ENCODE measurements at places on chromosomes 13 and 19.

DNA sequence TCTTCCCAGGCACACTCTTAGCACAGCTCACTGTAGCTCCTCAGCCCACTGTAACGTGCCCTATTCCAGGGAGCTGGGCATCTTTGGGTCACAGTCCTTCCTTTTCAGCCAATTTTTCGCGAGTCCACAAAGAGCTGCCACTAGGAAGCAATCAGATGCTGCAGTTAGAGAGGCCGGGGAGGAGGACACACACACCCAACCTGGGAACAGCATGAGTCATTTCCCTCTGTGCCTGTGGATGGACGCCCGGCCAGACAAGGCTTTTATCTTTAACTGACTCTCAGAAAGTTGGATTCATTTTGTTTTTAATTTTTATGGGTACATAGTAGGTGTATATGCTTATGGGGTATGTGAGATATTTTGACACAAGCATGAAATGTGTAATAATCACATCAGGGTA is 918.6 kb downstream of the UQCRFS1 start:
- DNase-seq = no peak

GRCh38 chr19:49978324-49978723 is 17.4 kb upstream of the SIGLEC11 start:
- no peak for DNase-seq

DNA sequence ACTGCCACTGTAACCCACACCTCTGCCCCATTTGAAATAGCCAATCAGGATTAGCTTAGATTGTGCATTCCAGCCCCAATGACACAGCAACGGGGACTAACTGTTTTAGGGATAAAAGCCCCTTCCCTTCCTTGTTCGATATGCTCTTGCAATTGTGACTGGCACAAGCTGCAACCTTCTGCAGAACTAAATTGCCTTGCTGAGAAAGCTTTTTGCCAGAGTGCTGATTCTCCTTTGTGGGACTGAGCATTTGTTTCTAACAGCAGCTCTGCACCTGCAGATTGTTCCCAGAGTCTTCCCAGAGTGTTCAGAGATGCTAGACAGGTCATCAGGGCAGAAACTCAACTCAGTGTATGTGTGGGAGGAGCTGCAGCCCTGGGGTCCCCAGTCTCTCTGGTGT is 115.8 kb downstream of the ZNF675 start:
- no peak for DNase-seq

- DNase-seq = no peak
Measured at GRCh38 chr13:37816276-37816675, 53.3 kb downstream of the TRPC4 start.

DNA sequence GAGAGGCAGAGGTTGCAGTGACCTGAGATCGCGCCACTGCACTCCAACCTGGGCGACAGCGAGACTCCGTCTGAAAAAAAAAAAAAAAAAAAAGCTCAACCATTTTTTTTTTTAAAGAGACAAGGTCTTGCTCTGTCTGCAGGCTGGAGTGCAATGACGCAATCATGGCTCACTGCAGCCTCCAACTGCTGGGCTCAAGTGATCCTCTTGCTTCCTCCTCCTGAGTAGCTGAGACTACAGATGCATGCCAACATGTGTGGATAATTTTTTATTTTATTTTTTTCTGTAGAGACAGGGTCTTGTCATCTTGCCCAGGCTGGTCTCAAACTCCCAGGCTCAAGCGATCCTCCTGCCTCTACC is 10.3 kb downstream of the EHD2 start:
- DNase-seq = peak; percentile 63

GRCh38 chr13:44763615-44764301 is 187.6 kb upstream of the TSC22D1 start:
- DNase-seq = no peak

GRCh38 chr19:30679789-30680188 is 307.6 kb downstream of the ZNF536 start:
- DNase-seq = no peak

DNA sequence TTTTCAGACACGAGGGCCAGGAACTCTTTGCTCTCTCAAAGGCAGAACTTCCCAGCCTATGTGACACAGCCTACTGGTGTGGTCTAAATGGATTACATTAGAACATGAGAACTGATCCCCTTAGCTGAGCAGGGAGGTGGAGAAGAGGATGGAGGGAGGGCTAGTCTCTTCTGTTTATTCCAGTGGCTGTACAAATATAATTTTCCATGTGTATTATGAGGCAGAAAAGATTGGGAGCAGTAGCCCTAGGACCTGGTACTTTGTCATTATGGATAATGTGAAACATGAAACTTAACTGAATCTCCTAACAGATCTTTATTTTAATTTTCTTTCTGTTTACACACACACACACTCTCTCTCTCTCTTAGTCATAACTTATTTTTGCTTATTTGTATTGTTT is 82.1 kb downstream of the WDFY2 start:
- no peak for DNase-seq

GRCh38 chr13:65336916-65337315 is 1893.2 kb downstream of the PCDH9 start:
- no peak for DNase-seq

DNA sequence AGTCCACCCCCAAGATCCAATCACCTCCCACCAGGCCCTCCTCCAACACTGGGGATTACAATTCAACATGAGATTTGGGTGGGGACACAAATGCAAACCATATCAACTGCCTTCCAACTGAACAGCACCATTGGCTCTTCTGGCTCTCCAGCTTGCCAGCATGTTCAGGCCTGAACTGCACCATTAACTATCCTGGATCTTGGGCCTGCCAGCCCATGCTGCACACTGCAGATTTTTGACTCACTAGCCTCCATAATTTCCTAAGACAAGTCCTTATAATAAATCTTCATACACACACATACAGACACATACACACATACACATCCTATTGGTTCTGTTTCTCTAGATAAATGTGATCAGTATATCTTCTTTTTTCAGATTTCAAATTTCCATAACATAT is 737.1 kb upstream of the SPRY2 start:
- DNase-seq = no peak

DNA sequence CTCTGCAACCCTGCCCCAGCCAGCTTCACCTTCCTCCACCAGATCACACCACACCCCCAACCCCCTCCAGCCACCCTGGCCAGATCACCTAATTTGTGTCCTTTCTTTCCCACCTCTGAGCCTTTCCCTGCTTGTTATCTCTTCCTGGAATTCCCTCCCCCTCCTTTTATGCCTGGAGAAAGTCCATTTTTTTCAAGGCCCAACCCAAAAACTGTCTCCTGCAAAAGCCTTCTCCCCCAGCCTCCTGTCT is 5.3 kb upstream of the TLE2 start:
- no peak for DNase-seq

DNA sequence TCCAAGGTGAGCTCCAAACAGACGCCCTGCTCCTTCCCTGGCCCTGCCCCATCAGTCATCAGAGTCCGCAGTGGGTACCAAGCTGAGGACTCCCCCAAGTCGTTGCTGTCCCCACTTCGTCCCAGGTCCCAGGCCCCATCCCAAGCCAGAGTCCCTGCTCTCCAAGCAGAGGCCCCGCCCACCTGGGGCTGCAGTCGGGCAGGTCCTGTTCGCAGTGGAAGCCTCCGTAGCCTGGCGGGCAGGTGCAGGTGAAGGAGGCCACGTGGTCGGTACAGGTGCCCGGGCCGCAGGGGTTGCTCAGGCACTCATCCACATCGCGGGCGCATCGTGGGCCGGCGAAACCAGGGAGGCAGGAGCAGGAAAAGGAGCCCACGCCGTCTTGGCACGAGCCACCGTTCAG is 19.4 kb downstream of the NOTCH3 start:
- no peak for DNase-seq

Data from stimulated activated CD4-positive, alpha-beta T cell treated with anti-CD3 and anti-CD28 coated beads, Interleukin-1b, Interleukin-23, amount 100 ng/mL, for 48 hours (primary cell).